ENCODE measurements at places on chromosomes 2 and 18. TPM values are rescaled to one million over a fixed set of nuclear protein-coding genes. Genes with fewer than 3 reads are reported as not detected.
A peak's percentile ranks its signal among the peaks of the same experiment; 100 is the strongest.

DNA sequence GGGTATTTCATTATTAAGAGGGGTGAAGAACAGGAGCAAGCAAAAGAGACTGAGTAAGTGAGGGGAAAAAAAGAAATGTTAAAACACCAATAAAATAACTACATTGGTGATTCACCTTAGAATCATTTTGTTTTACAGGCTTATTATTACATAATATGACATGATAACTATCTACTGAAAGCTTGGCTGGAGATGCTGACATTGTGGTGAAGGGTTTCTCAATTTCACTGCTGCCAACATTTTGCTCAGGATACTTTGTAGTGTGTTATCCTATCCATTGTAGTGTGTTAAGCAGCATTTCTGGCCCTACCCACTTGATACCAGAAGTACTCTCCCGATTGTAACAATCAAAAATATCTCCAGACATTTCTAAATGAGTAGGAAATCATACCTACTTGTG is 1564.6 kb upstream of the NXPH2 start:
- DNase-seq, result no peak

DNA sequence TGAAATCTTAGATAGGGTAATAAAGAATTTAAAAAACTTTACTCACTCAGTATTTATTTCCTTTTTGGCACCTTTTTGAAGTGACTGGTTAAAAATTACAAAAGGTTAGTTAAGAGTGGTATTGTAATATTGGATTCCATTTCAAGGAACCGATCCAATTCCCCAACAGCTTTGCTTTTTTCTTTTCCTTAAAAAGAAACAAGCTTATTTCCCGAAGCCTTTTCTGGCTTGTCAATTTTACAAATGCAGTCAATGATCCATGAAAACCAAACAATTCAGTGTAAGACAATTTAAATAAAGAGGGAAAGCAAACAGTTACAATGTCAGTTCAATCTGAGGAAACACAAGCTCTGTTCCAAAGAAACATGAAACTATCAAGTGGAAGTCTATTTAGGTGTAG is 200.2 kb downstream of the RIT2 start:
- no peak for DNase-seq

- peak; percentile 82 for DNase-seq
Measured at GRCh38 chr2:189613650-189614420, 33.2 kb upstream of the SLC40A1 start.

DNA sequence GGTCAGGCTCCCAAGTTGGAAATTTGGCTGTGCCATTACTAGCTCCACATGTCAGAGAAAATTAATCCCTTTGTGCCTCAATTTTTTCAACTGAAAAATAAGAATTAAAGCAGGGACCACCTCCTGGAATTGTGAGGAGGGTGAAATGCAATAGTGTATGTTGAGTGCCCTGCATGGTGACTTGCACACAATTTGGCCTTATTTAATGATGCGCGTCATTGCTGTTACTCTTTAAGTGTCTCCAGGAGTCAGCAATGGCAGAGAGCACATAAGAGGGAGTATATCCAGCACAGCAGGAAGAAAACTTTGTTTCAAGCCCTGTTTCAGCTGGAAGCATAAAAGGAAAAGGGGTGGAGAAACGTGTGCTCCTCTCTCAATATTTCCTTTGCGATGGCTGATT is 215.8 kb downstream of the ALK start:
- DNase-seq, result no peak

GRCh38 chr2:168450171-168450570 is 5.9 kb upstream of the CERS6 start:
- no peak for DNase-seq

DNA sequence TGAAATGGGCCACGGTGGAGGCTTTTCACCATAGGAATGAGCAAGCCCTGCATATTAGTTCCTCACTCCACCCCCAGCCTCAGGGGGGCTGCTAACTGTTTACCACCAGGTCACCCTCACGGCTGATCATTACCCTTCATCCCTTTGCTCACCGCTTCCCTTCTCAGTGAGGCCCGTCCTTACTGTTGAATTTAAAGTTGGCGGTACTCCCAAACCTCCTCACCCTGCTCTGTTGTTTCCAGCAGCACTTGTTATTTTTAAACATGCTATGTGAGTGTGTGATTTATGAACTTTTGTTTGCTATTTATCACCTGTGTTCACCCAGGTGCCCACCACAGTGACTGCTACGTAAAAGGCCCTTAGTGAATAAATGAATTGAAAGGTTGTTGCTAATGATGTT is 243.6 kb downstream of the ZNF407 start:
- no peak for DNase-seq

- DNase-seq, result no peak
Measured at GRCh38 chr2:13560322-13560721, 843.6 kb downstream of the TRIB2 start.

The HOXD3 gene
- 3.3 TPM for polyA plus RNA-seq

The DES gene
- not detected for polyA plus RNA-seq

The SERTAD2 gene
- 5.5 TPM for polyA plus RNA-seq

The TXNL4A gene
- polyA plus RNA-seq, result 172 TPM

Measured in endothelial cell of umbilical vein (primary cell).